Skin of body (tissue), 3 donors: ENCODE measurements at places on chromosomes 13 and 19. TPM values are rescaled to one million over a fixed set of nuclear protein-coding genes. Genes with fewer than 3 reads are reported as not detected.

- DNase-seq: no peak
Observed at GRCh38 chr19:3849092-3849491, 19.7 kb downstream of the ZFR2 start.

DNA sequence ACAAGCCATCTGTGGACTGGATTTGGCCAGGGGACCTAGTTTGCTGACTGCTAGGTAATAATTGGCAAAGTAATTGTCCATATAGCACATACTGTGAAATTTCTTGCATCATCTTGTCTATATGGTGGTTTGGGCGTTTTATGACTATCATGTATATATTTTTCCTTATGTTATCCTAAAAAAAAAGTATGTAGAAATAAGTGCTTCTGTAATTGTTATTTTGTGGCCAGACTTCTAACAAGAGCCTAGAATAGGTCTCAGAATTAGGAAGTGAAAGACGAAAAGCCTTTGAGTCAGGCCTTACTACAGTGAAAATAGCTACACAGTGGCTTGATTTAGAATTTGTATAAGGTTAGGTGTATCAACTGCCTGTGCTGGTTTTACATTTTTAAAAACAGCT, 4.2 kb downstream of the FNDC3A start:
- DNase-seq: no peak

GRCh38 chr19:56718231-56718630, 46.7 kb upstream of the ZNF835 start:
- no peak for DNase-seq

DNA sequence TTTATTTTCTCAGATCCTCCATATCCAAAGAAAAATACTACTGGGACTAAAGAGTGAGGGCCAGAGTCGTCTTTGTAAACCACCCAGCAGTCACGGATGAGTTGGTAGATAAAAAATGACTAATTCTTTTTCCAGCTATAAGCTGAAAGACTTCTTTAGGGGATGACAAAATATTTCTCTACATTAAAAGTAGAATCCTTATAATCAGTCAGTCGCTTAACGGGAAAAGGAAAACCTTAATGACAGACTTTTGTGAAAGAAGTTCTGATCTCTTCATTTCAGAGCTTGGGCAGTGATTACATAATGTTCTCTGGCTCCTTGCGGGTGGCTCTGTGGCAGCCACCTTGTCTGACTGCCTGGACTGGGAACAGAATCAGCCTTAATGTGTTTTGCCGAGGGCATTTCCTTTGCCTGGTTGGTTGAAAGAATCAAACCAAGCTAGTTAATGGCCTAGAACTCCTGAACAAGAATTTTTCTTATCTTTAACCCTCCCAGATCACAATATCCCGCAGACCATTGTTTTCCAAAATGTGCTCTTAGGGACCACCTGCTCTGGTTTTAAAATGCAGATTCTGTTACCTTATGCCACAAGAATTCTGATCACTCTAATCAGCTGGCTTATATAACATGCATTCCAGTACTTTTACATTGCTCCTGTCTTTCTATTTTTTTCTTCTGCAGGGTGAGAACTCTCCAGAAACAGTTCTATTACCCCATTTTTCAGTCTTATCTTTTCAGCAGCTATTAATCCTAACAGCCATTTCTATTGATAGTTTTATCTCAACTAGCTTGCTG, 2.5 kb downstream of the ITM2B start:
- peak; percentile 7 for DNase-seq

DNA sequence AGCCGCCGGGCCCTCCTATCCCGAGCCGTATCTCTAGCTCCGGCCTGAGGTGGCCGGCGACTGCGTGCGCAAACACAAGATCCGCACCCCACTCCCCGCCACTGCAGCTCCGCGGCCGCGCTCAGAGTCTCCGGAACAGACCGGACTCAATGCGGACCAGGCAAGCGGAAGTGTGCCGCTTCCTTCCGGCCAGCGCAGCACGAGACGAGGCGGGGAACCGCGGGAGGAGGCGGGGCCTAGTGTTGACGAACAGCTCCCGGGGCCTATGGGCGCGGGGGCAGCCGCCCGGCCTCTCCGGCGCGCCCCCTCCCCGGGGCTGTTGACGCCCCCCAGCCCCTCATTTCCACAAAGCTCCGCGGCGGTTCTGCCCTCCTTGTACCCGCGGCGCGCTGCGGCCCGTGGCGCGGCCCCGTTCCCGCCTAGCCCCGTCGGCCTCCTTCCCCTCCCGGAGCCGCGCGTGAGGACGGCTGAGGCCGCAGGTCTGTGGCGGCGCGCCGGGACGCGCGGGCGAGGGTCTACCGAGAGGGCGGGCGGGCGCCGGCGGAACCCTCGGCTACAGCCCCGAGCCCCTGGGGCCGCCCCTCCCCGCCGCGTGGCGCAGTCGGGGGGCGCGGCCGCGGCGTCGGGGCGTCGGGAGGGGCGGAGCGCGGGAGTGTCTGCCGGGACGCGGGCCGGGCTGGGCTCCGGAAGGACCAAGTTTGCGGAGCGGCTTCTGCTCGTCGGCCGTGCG, at the start of gene DPY19L3:
Gene DPY19L3 (plus strand): TSS at position 340 of the 730 bp plus-strand sequence. CDS start 2,484 bp downstream, outside the sequence.
- peak; percentile 92 for DNase-seq

DNA sequence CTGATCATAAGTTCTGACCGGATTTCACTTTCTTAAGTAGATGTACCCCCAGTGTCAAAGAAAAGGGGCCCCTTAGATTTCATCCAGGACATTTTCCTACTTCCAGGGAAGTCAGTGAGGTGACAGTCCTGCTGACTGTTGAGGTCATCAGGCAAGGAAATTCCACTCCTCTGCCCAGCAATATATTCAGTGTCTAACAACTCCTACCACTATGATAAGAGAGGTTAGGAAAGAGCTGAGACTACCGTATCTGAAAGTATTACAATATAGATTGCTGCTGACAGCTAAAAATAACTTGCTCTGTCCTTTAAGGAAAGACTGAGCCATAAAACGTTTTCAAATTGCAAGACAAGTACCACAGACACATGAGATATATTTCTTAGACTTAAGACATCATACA, 325.1 kb downstream of the EFNB2 start:
- no peak for DNase-seq

DNA sequence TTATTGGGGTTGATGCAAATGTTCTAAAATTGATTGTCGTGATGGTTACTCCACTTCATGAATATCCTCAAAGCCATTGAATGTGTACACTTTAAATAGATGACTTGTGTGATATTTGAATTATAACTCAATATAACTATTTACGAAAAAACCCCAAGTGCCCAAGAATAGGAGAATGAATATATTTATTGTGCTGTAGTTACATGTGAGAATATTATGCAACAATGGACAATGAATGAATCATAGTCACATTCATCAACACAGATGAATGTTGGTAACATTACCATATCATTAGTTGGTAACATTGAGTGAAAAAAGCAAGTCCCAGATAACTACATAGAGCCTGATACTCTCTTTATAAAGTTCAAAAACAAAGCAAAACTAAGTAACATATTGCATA, 127.8 kb upstream of the UBL3 start:
- no peak for DNase-seq

DNA sequence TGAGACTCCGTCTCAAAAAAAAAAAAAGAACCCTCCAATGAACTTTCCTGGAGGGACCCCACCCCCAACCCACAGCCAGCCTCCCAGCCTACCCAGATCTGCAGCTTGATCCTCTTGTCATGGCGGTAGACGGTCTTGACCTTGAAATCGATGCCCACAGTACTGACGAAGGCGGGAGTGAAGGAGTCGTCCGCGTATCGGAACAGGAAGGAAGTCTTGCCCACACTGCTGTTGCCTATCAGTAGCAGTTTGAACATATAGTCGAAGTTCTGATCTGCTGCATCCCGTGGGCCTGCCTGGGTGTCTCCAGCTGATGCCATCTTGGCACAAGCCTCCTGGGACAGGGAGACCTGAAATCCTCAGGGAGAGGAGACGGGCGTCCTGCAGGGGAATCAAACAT, 2.4 kb downstream of the RAB3D start:
- DNase-seq: no peak

- DNase-seq: no peak
Observed at GRCh38 chr19:13932149-13932637, 6.0 kb downstream of the PODNL1 start.

DNA sequence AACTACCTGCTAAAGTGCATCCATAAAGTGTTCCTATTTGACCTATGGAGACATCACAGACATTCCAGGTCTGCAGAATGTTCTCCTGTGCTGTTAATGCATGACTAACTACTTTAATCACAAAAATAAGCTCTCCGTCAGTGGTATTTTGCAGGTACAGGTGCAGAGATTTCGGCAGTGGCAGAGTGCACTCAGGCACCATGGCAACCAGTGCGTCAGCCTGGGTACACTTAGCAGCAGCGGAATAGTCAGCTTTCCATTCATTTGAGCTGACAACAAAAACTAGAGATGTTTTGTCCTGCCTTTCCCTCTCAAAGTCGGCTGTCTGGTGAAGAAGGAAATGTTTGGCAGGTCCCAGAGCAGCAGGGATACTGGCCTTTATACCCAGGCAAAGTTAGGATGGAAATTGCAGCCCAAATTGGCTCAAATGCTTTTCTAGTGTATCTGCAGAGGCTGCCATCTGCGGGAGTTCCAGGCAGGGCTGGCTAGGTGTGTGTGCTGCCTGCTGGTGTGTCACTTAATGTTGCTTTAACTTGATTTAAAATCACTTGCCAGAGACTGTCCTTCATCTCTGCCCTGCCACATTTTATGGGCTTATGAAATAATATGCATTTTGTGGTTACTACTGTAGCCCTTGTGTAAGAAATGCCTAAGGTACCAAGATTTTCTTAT, 195.8 kb downstream of the RAP2A start:
- no peak for DNase-seq

DNA sequence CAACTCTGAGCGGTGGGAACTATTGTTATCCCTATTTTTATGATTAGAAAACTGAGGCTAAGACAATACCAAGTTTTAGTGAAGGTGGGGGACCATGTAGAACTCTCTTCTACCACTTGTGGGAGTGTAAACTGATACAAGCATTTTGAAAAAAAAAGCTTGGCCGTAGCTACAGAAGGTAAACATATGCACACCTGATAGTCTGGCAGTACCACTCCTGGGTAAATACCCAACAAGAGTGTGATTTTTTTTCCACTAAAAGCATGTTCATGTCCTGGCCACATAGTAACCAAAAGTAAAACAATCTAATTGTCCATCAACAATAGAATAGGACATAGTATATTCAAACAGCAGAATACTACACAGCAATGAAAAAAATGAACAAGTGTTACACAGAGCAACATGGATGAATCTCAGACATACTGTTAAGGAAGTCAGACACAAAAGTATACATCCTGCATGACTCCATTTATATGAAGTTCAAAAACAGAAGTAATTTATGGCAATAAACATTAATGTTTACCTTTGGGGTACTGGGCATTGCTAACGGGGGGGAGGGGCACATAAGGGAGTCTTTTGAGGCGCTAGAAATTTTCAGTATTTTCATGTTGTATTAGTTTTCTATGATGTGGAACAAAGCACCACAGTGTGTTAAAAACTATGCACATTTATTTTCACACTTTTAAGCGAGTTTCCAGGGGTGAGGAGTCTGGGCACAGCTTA, 6.4 kb upstream of the SPATA13 start:
- no peak for DNase-seq

GRCh38 chr13:52029569-52029968, 5.1 kb downstream of the UTP14C start:
- DNase-seq: no peak

DNA sequence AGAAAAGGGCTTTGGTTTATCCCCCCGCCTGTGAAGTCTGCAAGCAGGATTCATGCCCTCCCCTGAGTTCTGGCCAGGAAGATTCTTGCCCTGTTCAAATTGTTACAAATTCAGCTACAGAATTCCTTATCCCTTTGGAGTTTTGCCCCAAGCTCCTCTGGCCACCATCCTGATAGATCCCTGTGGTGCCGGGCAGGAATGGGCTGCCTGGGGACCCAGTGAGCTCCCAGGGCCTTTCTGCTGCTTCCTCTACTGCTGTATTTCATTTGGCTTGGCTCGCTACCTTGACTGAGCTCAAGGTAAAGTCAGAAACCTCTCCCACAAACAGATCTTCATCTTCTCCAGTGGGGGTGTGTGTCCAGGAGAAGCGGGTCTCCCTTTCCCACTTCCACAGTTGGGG, 194.6 kb upstream of the NBEA start:
- no peak for DNase-seq

- no peak for DNase-seq
Observed at GRCh38 chr13:45333977-45334922, 6.7 kb downstream of the TPT1 start.

DNA sequence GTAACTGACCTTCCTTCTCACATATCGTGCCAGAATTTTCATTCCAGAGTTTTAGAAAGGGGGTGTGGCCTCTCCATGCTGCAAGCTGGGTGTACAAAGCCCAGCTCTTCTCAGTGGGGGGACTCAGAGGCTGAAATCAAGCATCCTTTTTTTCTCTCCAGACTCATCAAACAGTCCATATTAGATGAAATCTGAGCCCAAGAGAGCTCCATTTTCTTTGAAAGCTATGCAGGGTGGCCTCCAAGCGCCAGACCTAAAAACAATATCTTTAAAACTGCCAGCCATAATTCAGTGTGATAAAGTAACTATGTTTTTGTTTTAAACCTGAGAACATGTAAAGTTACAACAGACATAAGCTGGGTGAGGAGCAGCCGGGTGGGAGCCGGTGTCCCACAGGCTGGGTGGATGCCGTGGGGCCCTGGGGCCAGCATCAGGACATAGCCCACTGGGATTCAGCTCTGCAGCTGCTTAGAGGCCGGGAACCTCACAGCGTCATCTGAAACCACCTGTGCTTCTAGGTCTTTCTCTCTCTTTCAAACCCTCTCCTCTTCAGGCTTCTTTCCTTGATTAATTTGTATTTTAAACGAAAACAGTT, 249.2 kb downstream of the ZNF536 start:
- DNase-seq: no peak

The ZNF320 gene
- 16.4 TPM for total RNA-seq

The UBE2L5 gene
- 0.99 TPM for total RNA-seq

The KIR2DL4 gene
- not detected for total RNA-seq

The USHBP1 gene
- 2.0 TPM for total RNA-seq

The TYROBP gene
- 14.1 TPM for total RNA-seq

The CD209 gene
- total RNA-seq: 5.8 TPM

The PLK5 gene
- 0.10 TPM for total RNA-seq

The IL27RA gene
- total RNA-seq: 4.7 TPM

The ZNF560 gene
- 0.49 TPM for total RNA-seq

The CLEC4G gene
- 0.20 TPM for total RNA-seq

The SOX1 gene
- total RNA-seq: not detected
